SIG-M5 (cell line): ENCODE measurements at places on chromosomes 1 and 21.

DNA sequence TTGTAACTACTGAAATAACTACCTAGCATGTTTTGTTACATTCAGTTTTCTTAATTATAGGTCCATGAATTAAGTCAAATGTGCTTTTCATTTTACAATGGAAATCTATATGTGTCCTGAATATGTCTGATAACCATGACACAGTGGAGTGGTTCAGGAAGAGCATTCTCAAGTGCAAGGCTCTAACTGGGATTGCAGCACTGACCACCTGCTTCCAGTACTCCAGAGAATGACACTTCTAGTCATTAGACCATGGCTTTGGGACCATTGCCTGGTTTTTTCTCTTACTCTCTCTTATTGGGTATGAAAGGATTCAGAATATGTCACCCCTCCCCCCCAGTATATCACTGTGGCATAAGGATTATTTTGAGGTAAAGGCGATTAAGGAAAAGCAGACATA is 204.9 kb upstream of the CACYBP start:
- no peak for DNase-seq

DNA sequence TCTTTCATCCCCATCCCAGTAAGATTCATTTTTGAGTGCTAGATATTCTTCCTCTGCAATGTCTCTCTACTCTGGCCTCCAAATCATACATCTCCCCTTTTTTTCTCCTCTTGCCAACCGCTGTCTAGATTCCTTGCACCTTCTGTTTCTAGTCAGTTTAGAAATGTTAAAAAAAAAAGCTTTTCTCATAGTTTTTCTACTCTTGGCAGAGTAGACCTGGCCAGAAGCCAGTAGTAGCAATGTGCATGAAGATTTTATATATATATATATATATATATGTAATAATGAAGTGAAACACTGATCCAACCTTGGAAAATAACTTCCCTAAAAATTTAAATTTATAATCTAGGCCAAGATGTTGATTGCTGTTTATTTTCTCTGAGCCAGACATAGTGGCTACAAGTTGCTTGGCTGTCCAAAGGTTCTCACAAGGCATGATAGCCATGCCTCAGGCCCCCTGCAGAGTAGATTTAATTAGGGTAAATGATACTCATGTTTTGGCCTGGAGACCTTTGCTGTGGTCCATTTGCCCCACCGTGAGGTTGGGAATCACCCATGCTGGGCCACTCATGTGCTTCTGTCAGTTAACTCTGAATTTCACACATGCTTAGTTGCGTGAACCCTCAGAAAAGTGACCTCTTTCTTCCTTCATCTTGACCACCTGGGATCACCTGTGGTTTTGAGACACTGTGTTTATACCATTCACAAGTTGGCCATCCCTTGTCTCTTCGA is 103.4 kb upstream of the KCNE2 start:
- DNase-seq: no peak

DNA sequence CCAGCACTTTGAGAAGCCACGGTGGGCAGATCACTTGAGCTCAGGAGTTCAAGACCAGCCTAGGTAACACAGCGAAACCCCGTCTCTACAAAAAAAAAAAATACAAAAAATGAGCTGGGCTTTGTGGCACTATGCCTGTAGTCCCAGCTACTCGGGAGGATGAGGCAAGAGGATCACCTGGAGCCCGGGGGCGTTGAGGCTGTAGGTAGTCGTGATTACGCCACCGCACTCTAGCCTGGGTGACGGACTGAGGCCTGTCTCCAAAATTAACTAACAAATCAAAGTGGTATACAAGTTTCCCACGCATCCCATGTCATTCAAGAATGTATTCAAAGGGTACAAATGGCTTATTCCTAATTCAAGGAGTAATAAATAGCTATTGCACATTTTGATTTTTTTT is 2.4 kb downstream of the AUNIP start:
- DNase-seq: no peak

DNA sequence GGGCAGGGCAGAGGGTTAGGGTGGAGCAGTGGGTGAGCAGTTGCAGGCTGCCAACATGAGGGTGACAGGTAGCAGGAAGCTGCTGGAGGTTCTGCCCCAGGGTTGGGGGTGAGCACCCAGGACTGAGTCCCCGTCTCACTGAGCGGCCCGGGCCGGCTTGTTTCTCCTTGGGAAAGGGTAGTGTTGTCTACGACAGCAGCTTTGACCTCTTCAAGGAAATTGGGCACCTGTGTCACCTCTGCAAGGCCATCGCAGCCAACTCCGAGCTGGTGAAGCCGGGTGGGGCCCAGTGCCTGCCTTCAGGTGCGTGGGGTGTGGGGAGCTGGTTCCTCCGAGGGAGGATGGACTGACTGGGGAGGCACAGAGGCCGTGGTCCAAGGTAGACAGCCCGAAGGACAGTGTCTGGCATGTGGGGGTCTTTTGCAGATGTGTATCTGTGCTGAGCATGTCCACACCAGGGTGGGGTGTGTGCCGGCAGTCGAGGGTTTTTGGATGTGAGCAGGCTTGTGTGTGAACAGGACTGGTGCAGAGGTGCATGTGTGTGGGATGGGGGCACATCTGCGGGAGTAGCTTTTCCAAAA is 51.9 kb downstream of the DISP3 start:
- DNase-seq: no peak

- no peak for DNase-seq
These were observed 50.3 kb downstream of the S100B start for GRCh38 chr21:46554431-46555224.

GRCh38 chr1:197919346-197920066 is 2.3 kb downstream of the LHX9 start:
- DNase-seq: no peak

GRCh38 chr1:58189453-58189852 is 357.1 kb downstream of the OMA1 start:
- no peak for DNase-seq

GRCh38 chr1:215114154-215114933 is 31.8 kb downstream of the KCNK2 start:
- no peak for DNase-seq

GRCh38 chr1:69920426-69920825 is 285.0 kb downstream of the LRRC40 start:
- DNase-seq: no peak

DNA sequence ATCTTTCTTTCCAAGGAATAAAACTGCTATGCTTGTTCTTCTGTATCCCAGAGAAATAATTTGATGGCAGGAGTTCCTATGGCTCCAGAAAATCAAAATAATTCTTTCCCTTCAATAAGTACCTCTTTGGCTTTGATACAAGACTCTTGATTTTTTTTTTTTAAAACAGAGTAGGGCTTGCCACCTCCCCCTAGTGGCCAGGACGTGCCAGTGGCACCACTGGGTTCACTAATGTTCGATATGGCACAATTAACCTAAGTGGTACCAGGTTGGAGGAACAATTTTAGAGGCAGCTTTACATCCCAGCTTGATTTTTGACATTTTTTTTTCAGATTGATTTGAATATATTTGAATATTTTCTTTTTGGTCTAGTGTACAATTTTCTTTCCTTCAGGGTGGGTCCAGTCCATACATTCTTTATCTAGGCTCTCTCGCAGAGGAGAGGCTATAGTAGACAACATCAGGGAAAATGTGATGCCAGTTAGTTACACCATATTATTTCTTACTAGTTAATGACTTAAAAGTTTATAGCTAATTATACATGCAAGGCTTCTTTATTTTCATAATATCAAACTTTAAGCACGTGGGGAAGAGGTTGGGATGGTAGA is 330.9 kb downstream of the S1PR1 start:
- DNase-seq: no peak

GRCh38 chr21:32383812-32384211 is 9.0 kb downstream of the URB1 start:
- DNase-seq: no peak

- no peak for DNase-seq
These were observed 28.8 kb downstream of the EDN2 start for GRCh38 chr1:41455479-41456332.

- DNase-seq: no peak
These were observed 21.6 kb downstream of the MAP3K21 start for GRCh38 chr1:233349137-233349536.

DNA sequence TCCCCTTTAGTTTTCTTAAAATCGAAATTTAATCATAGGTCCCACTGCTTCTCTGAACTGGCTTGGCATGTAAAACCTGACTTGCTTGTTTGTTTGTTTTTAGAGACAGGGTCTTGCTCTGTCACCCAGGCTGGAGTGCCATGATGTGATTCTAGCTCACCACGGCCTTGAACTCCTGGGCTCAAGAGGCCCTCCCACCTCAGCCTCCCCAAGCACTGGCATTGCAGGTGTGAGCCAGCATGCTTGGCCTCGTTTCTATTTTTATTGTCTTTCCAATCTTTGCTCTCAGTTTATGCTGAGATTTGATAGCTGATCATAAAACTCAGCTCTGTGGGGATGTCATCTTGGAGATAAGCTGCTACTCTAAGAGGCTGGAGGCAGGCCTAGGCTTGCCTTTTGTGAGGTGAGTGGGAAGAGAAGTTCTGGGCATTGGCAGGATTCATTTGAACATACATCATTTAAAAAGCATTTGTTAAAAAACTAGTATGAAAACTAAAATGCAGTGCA is 51.5 kb upstream of the GCLM start:
- DNase-seq: no peak

GRCh38 chr1:167644551-167644950 is 14.5 kb downstream of the RCSD1 start:
- DNase-seq: no peak

DNA sequence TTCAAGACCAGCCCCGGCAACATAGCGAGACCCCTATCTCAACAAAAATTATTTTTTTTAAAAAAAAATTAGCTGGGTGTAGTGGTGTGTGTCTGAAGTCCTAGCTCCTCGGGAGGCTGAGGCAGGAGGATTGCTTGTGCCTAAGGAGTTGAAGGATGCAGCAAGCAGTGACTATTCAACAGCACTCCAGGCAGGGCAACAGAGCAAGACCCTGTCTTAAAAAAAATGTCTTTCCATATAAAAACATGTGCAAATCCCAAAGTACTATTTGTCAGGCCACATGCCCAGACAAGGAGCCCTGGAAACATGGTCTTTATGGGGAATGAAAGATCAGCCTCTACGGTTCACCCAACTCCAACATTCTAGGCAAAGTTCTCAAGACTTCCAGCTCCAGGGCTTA is 13.3 kb downstream of the IFFO2 start:
- no peak for DNase-seq

- DNase-seq: no peak
These were observed 13.9 kb upstream of the MAP3K21 start for GRCh38 chr1:233313434-233314155.

- no peak for DNase-seq
These were observed 814.4 kb upstream of the RGS18 start for GRCh38 chr1:191343816-191344215.

DNA sequence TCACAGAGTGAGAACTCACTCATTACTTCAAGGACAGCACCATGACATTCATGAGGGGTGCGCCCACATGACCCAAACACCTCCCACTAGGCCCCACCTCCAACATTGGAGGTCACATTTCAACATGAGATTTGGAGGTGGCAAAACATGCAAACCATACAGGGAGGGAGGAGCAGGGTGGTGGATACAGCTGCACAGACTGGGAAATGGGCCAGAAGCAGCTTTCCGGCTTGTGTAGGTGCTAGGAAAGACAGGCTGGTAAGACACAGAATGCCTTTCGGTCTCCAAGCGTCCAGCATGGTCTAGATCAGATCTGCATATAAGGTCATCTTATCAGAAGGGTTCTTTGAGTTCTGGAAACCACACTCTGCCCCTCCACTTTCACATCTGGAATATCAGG is 35.1 kb upstream of the TINAGL1 start:
- DNase-seq: no peak

- no peak for DNase-seq
These were observed 67.9 kb downstream of the PHACTR4 start for GRCh38 chr1:28437264-28437923.

- DNase-seq: no peak
These were observed 57.1 kb upstream of the PLPPR4 start for GRCh38 chr1:99207216-99207615.

- no peak for DNase-seq
These were observed 20.6 kb upstream of the RCAN3 start for GRCh38 chr1:24481843-24482610.

DNA sequence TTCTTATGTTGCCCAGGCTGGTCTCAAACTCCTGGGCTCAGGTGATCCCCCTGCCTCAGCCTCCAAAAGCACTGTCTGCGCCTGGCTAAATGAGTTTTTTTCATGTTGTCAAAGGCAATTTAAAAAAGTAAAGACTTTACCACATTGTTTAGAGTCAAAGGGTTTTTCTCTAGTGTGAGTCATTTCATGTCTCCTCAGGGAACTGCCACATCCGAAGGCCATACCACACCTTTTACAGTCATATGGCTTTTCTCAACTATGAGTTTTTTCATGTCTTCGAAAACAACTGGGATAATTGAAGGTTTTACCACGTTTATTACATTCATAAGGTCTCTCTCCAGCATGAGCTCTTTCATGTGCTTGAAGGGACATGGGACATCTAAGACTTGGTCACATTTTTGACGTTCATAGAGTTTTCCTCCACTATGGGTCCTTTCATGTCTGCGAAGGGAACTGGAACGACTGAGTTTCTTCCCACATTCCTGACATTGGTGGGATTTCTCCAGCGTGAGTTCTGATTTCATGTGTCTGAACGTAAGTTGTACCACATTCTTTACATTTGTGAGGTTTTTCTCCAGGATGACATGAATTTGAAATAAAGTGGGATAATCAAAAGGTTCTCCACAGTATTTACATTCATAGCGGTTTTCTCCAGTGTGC is 65.6 kb downstream of the UCHL5 start:
- no peak for DNase-seq

- DNase-seq: no peak
These were observed 167.3 kb downstream of the KAZN start for GRCh38 chr1:14765773-14766172.

GRCh38 chr1:109225308-109225707 is 11.6 kb downstream of the SARS1 start:
- DNase-seq: no peak

GRCh38 chr1:15770313-15770962 is 11.8 kb downstream of the FBLIM1 start:
- DNase-seq: no peak

DNA sequence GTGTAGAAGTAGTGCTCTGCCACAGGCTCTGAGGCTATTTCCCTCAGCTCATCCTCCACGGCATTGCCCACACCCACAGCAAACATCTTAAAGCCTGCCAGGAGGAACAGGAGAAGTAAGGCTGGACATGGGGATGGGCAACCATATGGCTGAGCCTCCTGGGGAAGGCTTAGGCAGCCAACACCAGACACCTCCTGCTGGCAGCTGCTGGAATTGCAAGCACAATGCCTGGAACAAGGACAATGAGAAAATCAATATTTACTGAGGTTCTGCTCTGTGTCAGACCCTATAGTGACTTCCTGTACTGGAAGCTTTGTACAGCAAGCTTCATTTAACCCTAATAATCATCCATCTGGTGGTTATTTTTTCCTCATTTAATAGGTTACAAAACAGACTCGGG is 8.2 kb downstream of the MATN1 start:
- DNase-seq: no peak

- no peak for DNase-seq
These were observed 12.8 kb downstream of the PLEKHO1 start for GRCh38 chr1:150162582-150162861.

GRCh38 chr1:4561205-4561604 is 93.2 kb upstream of the AJAP1 start:
- DNase-seq: no peak
